Inflammatory macrophage treated with lipopolysaccharide for 1 hour (primary cell): ENCODE measurements at places on chromosomes 6 and 20.

GRCh38 chr6:1383729-1384548, 5.4 kb upstream of the FOXF2 start:
- no peak for DNase-seq

DNA sequence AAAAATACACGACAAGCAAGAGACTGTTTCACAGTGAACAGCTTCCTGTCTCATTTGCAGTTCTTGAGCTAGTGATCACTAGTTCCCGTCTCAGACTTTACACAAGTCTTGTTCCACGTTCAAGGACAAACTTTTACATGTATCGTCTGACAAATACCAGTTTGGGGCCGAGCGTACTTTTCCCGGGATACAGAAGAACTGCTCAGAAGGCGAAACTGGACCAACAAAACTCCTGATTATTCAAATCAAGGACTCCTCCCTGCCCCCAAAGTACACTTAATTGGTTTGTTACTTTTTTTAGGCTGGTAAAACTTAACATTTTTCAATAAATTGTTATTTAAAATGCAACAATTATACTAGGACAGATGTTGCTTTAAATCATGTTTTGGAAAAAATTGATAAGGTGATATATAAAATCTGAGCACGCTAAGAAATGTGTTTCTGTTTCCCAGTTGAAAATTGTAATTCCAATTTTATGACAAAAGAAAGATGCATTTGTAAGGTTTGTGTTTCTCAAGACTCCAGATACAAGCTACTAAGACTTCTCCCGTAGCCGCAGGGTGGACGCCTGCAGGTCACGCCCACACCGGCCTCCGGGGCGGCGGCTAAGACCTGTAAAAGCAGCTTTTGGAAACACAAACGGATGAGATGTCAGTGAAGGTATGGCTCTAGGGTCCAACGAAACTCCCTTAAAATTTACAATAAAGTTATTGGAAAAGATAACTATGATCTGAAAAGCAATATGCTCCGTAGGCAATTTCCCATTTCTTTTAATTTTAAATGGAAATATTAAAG, 16.8 kb upstream of the TCFL5 start:
- no peak for DNase-seq

DNA sequence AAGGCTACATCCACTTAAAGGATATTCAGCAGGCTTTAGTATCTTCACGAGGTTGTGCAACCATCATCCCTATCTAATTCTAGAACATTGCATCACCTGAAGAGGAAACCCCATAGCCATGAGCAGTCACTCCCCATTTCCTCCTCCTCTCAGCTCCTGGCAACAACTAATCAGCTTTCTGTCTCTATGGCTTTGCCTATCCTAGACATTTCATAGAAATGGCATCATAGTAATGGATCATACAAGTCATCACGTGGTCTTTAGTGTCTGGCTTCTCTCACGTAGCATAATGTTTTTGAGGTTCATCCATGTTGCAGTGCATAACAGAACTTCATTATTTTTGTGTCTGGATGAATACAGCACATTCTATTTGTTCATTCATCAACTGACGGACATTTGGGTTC, 20.5 kb downstream of the SNAI1 start:
- DNase-seq: peak; percentile 99

- no peak for DNase-seq
These were observed 641.2 kb downstream of the DOK5 start for GRCh38 chr20:55116598-55116997.

DNA sequence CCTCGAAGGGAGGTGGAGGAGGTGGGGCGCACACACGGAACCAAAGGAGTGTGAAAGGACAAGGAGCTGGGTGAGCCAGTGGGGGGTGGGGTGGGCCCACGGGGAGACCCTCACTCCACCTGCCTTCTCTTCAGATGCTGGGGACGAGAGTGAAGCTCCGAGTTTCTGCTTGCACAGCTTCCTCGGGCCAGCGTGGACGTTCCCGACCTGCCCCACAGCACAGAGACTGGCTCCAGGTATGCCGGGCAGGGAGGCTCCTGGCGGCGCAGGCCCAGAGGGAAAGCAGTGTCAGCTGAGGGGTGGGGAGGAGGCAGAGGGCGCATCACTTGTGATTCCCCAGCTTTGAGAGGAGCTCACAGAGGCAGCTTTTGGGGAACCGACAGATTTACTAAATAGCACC, 98.5 kb upstream of the RPS6KA2 start:
- no peak for DNase-seq

GRCh38 chr6:160792708-160793107, 90.7 kb downstream of the PLG start:
- DNase-seq: no peak

GRCh38 chr20:61772828-61773631, 292.7 kb downstream of the TAF4 start:
- DNase-seq: no peak

DNA sequence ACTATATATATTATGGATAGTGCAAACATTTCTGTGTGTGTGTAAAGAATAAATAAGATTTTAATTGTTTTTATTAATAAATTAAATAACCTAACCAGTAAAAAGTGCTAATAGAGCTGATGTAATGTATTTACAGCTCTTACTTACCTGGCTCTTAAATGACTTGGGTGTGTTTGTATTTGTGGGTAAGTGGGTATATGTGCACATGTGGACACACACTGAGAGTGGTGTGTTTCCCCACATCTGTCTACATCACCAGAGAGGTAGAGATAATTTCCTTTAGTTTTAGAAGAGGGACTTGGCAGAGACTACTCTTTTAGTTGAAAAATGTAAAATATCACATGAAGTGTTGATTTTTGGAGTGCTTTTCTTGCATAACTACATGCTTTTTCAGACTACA, 76.0 kb downstream of the UST start:
- DNase-seq: no peak

DNA sequence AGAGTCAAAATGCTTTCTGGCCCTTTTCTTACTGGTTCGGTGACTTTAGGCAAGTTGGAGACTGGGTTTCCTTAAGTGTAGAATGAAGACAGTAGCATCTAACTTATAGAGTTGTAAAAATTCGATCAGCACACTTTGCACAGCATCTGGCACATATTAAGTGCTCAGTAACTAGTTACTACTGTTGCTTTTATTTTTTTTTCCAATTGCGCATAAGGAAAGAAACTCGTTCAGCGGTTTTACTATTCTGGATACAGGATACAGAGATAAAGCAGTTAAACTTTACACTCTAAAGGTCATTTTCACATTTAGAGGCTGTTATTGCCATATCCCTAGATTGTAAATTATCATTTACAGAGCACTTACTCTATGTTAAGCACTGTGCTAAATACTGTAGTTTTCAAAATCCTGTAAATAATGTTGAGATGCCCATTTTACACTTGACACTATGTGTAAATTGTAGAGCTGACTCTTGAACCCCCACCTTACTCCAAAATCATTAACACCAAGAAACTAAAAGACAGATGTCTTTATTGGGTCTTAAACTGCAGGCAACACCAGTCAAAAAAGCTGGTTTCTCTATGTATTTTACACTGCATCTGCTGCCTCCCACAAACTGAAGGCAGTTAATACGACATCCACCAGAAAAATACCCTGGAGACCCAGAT, 886 bp downstream of the ROMO1 start:
- DNase-seq: no peak

DNA sequence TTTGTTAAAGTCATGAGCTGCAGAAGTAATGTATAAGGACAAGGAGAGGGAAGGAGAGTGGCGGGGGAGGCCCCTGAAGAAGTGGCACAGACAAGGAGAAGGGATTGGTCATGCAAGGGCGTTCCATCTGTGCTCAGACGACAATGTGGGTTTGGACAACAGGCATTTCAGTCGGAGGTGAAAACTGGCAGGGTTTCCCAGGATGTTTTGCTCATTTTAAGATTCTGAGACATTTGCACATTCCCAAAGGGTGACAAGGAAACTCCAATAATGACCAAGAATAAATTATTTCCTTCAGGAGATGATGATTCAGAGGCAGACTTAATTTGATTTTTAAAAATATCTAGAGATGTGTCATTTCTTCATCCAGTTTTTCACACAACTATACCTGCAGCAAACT, 181.8 kb downstream of the HIVEP2 start:
- DNase-seq: no peak

DNA sequence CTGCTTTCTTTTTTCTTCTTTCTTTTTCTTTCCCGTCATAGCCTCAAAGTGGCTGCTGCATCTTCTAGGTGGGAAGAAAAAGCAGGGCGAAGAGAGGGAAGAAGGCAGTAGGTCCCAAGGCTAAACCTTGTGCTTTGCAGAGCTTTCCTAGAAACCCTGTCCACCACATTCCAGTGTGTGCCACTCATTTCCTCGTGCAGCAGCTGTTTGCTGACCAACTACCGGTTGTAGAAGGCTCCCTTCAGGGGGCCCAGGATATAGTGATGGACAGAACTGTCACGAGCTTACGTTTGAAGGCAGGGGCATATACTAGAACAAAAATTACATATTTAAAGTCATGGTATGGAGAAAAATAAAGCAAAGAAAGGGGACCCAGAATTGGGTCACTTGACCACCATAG, 103.0 kb downstream of the SASH1 start:
- DNase-seq: no peak

DNA sequence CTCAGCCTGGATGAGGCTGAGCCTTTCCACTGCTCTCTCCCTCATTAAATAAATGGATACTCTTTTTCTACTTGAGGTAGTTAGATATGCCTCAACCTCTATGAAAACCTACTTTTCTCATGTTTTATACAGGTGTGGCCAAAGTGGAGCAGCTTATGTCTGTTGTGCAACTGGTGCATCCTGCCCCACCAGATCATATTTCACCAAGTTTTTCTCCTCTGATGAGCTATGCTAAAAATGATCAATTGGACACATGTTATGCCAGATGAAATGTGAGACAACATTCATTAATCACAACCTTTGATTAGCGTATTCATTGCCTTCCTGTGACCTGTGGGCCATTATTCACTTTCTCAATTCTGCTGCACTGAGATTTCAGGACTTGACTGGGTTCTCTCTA, 106.9 kb upstream of the NEDD9 start:
- DNase-seq: no peak

GRCh38 chr6:101276066-101276465, 117.4 kb upstream of the GRIK2 start:
- no peak for DNase-seq

- no peak for DNase-seq
These were observed 7.2 kb downstream of the THBS2 start for GRCh38 chr6:169246445-169246844.

DNA sequence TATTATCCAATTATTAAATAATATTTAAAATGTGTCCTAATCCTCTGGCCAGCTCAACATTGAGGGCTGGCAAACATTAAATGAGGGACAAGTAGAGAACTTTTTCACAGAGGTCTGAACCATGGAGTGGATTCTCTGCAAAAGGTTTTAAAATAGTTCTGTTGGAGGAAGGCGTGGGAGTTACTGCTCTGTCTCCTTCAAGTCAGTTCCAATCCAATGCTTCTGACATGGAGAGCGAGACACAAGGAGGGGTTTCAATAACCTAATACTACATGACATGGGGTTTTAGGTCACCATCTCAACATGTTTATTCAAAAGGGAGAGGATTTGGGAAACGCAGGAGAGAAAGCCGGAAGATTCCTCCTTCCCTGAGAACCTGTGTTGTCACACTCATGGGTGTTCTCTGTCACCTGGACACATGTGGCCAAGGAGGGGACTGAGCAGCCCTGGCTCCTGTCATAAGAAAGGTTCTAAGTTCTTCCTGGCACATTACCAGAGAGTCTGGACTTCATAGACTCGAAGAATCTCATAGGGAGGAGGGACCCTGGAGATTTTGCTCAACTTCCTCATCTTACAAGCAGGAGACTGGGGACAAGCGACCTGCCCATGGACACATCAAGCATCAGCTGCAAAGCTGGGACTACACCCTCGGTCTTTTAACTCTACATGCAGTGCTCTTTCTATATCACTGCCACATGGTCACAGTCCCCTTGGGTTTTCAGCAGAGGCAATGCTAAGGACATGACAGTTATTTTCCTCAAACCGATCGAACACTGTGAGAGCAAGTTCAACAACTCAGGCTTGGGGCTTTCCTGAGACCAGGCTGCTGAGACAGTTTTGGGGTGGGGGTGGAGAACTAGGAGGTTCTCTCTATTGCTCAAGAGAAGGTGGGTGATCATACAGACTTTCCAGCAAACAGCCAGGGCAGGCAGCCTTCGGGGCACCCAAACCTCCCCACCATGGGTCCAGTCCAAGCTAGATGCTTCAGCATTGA, 38.6 kb downstream of the PRDM1 start:
- DNase-seq: no peak

DNA sequence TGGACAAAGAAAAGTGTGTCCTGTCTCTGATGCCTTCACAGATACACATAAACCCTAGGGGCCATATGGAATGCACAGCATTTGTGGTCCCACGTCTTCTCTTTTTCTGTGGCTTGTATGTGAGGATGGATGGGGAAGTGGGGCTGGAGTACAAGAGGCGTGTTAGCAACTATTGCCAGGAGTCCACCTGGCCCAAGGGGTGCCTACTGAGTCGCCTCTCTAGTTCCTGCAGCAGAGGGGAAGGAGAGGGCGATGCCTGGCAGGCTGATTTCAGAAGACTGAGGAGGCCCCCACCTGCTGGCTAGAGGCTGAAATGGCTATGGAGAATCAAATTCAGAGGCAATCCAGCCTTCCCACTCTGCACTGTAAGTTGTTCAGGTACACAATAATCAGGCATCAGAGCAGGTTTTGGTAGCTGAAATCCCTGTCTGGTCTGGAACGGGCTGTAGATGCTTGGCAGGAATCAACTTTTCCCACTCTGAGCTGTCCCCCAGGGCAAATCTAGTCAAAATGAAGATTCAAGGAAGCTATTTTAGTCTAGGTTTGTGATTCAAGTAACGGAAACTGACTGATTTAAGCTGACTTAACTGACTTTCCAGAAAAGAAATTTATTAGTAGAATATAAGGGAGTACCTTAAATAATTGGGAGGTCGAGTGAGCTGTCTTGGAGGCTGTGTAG, 14.9 kb upstream of the PPARD start:
- peak; percentile 49 for DNase-seq

DNA sequence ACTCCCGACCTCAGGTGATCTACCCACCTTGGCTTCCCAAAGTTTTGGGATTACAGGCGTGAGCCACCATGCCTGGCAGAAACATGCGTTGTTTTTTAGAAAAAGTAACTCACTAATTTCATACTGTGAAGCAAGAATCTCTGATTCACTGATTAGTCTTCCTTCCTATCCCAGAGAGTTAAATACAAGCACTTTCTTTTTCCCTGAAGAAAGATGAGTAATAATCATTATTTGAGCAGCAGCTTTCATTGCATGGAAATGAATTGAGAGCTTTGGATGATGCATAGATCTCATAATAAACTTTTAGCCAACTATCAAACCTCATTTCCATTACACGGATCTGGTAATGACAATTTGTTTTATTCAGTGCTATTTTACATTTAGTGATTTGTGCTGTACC, 892.5 kb upstream of the EYS start:
- no peak for DNase-seq
